Stimulated activated CD4-positive, alpha-beta T cell treated with anti-CD3 and anti-CD28 coated beads, Interleukin-12 subunit alpha, Interleukin-12 subunit beta, amount 100 ng/mL, for 4 hours (primary cell): ENCODE measurements at places on chromosomes 12 and 14.

DNA sequence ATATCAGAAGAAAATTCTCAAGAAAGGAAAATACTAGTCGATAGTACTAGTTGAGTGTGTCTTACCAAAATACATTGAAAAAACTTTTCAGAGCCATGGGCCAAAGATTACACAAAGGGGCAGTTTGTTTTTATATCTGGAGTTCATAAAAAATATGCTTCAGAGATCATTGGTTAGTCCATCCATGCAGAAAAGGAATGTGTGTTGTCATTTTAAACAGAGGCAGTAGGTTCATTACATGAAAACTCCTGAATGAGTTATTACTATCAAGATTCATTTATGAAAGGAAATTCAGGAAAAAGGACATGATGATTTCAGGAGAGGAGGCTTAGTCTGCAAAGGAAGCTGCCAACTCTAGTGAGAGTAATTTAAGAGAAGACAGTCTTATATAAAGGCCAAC, 354.8 kb downstream of the AEBP2 start:
- DNase-seq: no peak

GRCh38 chr12:115632308-115632707, 645.2 kb downstream of the MED13L start:
- DNase-seq: no peak

DNA sequence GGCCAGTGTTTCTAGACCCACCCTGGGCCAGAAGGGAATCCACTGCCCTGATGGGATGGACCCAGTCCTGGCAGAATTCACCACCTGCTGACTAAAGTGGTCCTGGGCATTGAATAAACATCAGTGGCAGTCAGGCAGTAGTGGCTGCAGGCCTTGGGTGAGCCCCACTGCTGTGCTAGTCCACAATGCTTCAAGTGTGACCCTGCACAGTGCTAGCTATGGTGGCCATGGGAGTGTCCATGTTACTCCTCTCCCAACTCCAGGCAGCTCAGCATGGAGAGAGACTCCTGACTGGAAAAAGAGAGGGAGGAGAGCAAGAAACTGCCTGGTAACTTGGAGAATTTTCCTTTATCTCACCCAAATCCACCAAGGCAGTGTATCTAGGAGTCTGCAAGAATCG, 17.5 kb upstream of the CSRP2 start:
- no peak for DNase-seq

- no peak for DNase-seq
Measured at GRCh38 chr14:72549026-72549425, 344.9 kb downstream of the DPF3 start.

DNA sequence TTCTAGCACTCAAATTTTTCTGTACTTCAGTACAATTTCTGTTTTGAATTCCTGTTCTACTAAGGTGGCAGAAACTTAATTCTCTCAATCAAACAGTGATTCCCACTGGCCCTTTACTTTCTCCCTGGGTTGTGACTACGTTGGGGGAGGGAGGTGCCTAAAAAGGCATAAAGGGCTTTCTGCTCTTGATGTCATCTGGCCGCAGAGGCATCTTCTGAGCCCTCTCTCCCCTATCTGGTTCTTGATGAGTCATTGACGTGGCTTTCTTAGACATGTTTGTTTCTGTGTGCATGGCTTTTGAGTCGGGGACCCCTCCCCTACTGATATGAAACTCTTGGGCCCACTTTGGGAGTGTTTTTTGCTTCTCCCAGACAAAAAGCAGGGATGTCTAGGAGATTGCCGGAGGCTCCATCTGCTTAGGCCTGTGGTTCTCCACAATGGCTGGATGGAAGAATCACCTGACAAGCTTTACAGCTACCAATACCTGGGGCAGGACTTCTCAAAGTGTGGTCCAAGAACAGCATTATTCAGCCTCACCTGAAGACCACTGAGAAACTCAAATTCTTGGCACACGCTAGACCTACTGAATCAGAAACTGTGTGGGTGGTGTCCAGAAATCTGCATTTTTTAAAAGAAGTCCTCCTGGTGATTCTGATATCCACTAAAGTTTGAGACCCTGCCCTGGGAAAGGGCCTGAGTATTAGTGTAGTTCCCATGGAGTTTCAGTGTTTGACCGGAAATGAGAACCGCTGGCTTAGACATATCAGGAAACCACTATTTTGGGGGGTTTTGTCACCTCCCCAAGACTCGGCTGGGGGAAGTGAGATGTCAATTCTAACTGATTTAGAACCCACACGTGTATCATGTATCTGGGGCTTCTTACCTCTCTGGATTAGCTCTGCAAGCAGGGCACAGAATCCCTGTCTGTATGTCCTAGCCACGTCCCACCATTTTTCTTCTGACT, 395.7 kb upstream of the PDE3A start:
- no peak for DNase-seq
